ENCODE measurements at places on chromosomes 1 and 21. TPM values are rescaled to one million over a fixed set of nuclear protein-coding genes. Genes with fewer than 3 reads are reported as not detected.
A peak's percentile ranks its signal among the peaks of the same experiment; 100 is the strongest.

- DNase-seq, result no peak
These were observed 846.5 kb upstream of the NCAM2 start for GRCh38 chr21:20151741-20152140.

DNA sequence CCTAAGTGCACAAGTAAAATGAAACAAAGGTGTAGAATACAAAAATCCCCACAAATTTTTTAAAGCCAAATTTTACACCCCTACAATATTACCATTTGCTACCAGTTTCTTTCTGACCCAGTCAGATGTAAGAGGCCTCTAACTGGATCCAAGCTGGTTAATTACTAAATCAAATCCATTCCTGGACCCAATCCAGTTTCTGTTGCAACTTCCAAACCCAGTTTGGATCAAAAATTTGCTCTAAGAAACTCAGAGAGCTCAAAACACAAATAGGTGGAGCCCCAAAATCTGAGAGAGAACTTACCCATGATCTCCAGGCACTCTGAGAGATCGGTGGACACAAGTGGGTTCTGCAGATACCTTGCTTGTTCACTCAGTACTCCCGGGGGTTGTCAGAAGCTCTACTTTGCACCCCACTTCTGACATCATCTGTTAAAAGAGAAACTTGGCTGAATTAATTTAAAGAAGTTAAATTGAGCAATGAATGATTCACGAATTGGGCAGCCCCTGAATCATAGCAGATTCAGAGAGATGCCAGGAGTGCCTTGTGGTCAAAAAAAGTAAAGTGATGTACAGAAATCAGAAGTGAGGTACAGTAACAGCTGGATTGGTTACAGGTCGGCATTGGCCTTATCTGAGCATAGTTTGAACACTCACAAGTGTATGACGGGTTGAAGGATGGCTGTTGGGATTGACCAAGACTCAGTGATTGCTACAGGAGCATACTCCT lies 448.0 kb downstream of the KCNT2 start:
- DNase-seq, result no peak

DNA sequence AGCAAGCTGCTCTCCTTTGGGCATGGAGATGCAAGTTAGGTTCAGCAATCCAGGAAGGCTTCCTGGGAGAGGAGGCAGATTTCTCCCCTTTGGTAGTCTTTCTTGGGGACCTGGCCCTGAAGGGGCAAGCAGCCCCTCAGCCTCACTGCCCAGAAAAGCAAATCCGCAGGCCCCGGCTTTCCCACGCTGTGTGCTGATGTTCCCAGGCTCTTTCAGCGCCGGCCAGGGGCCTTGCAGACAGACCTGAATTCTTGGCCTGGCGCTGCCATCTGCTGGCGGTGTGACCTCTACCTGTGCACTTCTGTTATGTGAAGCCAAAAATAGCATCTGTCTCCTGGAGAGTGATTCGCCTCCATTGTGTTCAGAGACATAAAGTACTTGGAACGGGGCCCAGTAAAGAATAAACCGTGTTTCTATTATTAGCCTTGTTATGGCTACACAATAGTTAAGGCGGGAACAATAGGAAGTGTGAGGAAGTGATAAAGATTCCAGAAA lies 64.8 kb downstream of the ALPL start:
- DNase-seq, result no peak

GRCh38 chr1:62093261-62093660 lies 101.4 kb upstream of the L1TD1 start:
- DNase-seq, result no peak

- DNase-seq, result no peak
These were observed 12.3 kb downstream of the PCSK9 start for GRCh38 chr1:55051621-55052020.

DNA sequence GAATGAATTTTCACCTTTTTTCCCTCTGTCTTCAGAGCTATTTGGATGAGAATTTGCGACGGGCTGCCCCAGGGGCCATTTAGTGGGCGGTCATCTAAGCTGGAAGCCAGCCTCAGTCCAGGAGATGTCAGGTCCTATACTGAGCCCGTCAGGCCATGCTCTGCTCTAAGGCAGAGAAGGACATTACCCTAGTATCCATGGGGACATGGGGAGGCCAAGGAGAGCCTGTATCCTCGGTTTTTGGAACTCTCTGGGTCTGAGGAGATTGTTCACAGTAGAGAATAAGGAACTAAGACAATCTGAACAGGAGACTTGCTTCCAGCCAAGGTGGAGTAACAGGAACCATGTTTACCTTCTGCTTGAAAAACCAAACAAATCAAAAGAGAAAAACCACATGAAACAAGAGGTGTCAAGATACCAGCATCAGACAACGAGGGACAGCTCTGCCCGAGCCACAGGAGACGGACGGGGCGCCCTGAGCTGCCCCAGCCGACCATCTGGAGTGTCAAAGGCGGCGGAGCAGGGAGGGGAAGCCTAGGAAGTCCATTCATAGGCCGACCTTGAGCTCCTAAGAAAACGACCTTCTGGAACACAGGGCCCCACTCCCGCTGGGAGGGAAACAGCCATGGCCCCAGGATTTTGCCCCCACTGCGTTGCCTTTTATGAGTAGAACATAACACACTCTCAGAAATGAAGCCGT lies 20.0 kb upstream of the ADARB1 start:
- no peak for DNase-seq

DNA sequence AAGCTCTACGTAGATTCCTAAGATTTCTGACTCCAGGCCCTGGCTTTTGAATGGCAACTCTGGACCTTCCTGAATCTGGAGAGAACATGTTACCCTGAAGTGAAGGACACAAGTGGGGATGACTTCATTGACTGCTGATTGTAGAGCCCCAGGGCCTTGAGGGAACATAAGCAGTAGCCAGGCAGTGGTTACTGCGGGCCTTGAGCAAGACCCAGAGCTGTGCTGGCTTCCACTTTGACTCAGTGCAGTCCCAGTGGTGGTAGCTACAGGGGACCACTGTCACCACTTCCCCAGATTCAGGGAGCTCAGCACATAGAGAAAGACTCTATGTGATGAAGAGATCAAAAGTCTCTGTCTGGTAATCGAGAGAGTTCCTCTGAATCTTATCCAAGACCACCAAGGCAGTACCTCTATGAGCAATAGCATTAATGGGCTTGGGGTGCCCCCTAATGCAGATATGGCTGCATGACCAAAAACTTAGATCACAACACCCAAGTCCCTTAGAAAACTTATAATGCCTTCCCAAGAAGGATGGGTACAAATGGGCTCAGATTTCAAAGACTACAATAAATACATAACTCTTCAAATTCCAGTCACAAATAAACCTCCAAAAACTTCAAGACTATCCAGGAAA lies 1278.3 kb downstream of the AMY1C start:
- no peak for DNase-seq

DNA sequence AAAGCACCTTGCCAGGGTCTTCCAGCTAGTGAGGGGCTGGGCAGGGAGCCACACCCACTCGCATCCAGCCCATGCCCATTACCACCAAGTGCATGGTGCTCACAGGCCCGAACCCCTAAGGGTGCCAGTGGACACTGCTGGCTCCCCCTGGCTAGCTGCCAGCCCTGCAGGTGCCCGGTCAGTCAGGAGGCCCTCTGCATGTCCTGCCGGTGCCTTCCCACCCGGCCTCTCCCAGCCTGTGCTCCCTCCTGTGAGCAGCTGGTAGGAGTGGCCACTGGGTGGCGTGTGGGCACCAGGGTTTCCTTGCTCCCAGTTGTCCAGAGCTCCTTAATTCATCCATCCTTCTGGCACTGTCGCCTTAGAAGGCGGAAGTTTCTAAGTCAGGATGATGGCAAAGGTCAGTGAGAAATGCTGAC lies 33.4 kb downstream of the QSOX1 start:
- peak; percentile 42 for DNase-seq

- DNase-seq, result no peak
These were observed 50.1 kb downstream of the FOXD2 start for GRCh38 chr1:47487850-47488450.

DNA sequence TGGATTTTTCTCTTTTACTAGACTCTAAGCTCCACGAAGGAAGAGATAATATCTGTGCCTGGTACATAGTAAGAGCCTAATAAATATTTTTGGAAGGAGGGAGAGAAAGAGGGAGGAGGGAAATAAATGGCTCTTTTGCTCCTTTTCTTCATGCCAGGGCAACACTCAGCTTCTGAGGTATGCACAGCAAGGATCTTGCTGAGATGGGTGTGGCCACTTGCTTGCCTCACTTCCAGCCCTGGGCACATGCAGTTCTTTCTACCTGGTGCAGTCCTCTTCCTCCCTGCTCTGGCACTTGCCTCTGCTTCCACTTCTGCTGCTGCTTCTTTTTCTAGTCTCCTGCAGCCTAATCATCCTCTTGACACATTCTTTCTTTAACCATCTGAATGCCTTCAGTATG lies 148.1 kb downstream of the FGGY start:
- DNase-seq, result no peak

DNA sequence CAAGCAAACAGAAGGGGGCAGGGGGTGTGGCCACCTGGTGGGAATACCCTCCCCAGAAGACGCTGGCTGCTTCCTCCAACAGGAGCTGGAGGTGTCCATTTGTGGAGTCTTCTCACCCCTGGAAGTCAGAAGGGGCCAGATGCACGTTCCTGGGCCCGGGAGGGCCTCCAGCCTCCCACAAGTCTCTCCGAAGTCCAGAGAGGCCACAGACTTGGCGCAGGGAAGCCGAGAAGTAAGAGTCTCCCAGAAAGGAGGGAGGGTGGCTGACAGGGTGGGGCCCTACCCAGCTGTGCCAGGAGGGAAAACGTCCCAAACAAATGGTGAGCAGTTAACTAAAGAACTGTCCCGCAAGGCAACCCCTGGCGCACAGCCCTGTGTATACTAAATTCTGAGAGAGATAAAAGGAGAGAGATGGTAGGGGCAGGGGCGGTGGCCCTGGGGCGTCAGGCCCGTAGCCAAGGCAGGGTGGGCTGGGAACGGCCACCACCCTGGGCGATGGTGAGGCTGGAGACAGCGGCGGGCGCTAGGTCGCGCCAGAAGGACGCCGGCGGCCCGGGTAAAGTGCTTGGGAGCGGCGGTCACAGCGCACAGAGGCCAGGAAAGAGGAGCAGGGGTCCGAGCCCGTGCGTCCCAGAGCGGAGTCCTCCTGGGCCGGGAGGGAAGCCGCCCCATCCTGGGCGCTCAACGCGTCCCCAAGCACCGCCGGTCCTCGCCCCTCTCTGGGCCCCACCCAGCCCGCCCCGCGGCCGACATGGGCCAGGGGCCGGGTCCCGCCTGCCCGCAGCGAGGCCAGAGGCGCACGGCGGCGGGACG lies 1.2 kb downstream of the CHD5 start:
- peak; percentile 9 for DNase-seq

GRCh38 chr1:225366552-225366951 lies 61.3 kb downstream of the LBR start:
- DNase-seq, result no peak

GRCh38 chr1:86955678-86956077 lies 41.2 kb downstream of the HS2ST1 start:
- no peak for DNase-seq

- no peak for DNase-seq
These were observed 47.1 kb upstream of the PLA2G2C start for GRCh38 chr1:20233394-20233793.

The TSPAN1 gene
- 0.82 TPM for total RNA-seq

The RAB3B gene
- 7.7 TPM for total RNA-seq

The PHTF1 gene
- 33.0 TPM for total RNA-seq

The CTSE gene
- not detected for total RNA-seq

All from frontal cortex (tissue), 4 donors.